ENCODE measurements at places on chromosomes 16 and 17. TPM values are rescaled to one million over a fixed set of nuclear protein-coding genes. Genes with fewer than 3 reads are reported as not detected.

CA5A gene
- not detected for polyA plus RNA-seq

CLEC19A gene
- not detected for polyA plus RNA-seq

KARS1 gene
- 148 TPM for polyA plus RNA-seq

CTF1 gene
- polyA plus RNA-seq: 2.6 TPM

CORO7 gene
- polyA plus RNA-seq: 8.4 TPM

DNA sequence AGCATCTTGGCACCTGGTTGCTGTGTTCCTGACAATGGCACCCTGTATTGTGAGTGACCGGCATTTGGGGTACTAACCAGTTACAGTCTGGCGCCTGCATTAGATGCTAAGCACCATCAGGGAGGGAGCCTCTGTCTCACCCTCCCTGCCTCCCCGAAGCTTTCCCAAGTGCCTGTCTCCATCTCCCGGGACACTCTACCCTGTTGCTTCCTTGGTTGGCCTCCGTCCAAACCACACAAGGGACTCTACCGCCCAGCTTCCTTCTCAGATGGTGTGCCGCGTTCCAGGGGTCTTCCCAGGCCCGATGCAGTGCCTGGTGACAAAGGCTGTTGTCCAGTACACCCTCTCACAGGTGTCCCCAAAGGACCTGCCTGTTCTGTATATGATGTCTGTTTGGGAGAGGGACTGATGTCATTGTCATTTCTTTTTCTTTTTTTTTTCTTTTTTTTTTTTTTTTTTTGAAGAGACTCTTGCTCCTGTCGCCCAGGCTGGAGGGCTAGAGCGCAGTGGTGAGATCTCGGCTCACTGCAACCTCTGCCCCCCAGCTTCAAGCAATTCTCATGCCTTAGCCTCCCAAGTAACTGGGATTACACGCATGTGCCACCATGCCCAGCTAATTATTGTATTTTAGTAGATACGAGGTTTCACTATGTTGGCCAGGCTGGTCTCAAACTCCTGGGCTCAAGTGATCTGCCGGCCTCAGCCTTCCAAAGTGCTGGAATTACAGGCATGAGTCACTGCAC lies 6.7 kb downstream of the SNN start:
- no peak for DNase-seq

DNA sequence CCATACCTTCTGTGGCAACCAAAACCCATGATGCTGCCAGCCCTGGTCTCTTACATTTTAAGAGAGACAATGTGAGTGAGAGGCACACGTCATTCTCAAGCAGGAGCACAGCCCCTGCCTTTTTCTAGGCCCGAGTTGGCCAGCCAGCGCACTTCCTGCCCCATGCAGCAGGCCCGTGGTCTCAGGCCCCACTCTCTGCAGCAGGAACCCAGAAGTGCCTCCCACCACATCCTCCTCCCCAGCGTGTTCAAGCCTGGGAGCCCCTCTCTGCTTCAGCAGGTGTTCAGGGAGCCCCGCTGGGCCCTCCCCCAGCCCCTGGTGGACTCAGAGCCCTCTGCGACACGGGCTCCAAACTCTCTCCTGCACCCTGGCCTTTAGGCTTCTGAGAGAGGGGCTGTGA lies 30.5 kb downstream of the ITGAE start:
- DNase-seq: no peak

DNA sequence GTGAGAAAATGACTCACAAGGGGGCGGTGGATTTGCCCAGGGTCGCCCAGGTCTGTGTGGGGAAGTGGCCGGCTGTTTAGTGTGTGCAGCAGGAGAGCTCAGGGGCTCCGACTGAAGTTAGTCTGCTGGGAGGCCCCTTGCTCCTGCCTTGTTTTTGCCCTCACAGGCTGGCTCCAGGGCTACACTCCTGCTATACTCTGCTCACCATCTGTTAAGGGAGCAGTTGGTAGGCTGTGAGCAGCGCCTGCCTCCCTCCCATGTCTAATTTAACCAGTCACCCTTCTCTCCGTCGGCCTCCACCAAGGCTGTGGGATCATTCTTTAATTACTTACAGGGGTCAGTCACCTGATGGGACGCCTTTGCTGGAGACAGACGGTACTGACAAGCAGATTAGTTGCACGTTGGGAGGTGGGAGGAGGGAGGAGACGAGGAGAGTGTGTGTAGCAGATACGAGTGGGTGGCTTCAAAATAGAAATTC lies 35.5 kb downstream of the KSR1 start:
- no peak for DNase-seq

- no peak for DNase-seq
Measured at GRCh38 chr16:81601601-81602255, 157.1 kb downstream of the CMIP start.

GRCh38 chr17:27543464-27543856 lies 87.2 kb downstream of the KSR1 start:
- no peak for DNase-seq

- no peak for DNase-seq
Measured at GRCh38 chr17:72710834-72711233, 381.7 kb downstream of the SLC39A11 start.

DNA sequence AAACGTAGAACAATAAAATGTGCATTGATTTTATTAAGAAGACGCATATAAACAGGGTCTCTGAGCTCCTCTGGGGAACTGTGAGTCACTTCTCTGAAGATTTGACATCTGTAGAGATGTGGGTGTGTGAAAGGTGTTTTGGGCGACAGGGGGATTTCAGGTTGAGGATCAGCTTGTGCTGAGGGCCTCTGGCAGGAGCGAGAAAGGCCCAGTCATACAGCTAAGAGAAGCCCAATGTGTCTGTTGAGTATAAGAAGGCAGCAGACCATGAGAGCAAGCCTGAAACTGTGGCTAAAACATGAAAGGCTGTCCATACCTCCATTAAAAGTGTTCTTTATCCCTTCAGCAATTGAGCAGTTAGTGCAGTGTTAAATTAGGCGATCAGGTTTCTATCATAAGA lies 406.5 kb upstream of the MON1B start:
- no peak for DNase-seq

DNA sequence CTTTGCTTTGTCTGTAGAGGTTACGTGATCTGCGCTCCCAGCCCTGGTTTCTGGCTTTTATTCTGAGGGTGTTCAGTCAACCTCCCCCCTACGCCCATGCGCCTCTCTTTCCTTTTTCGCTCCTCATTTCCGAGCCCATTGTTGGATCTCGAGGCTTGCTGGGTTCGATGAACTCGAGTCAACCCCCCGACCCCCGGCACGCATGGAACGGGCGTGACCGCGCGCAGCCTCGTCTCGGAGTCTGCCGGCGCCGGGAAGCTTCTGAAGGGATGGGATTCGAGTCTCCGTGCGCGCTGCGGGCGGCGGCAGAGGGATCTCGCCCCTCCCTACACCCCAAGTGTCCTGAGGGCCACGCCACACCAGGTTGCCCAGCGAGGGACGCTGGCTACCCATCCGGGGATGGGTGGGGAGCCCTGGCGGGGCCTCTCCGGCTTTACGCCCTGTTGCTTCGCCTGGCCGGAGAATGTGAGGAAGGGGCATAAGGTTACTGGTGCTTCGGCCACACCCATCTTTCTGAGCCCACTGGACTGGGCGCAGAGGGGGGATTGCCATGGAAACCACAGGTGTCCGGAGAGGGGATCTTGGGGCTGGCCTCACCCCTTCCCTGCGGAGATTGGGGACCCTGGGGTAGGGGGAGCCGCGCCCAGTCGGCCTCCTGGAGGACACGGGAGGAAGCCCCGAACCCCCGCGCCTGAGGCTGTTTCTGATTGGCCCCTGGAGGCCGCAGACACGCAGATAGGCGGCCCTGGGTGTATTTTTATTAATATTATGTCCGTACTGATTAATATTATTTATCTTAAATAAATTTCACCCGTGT lies 1.8 kb downstream of the MAPT start:
- DNase-seq: no peak

Data from keratinocyte (primary cell).